ENCODE measurements at places on chromosomes 5 and 9.

GRCh38 chr9:110996436-110997220 is 41.6 kb downstream of the LPAR1 start:
- no peak for DNase-seq

DNA sequence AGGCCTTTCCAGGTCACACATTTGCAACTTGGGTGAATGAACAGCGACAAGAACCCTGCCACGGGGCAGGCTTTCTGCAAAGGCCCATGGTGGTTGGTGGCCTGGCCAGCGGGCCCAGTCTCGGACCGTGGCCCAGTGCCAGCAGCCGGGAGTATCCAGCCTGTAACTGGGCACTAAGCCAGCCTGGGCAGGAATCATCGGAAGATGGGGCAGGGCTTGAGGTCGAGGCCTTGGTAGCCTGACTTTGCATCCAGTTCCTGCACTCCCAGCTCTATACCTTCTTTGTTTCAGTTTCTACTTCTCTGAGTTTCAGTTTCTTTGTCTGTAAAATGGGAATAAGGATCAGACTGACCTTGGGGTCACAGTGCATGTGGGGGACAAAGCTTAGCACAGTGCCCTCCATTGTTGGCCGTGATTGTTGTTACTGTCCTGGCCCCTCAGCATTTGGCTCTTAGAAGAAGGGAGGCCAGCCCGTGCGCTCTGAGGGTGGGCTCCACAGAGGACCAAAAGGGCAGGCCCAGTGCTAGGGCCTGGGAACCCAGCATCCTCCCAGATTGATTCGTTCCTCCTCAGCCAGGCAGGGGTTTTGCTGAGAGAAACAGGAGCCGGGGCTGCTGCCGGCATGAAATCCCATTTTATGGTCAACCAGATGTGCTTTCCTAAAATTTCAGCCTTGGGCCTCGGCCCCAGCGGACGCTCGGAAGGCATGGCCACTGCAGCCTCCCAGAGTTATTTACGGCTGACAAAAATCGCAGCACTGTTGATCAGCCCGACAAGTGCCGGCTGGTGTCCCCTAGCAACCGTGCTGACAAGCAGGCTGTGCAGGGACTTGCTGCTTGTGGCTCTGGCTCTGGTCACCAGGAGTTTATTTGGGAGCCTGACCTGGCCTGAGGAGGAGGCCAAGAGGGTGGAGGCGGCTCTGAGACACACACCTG is 43.6 kb downstream of the JADE2 start:
- DNase-seq: no peak

GRCh38 chr9:135906291-135907005 is 898 bp downstream of the CAMSAP1 start:
- no peak for DNase-seq

DNA sequence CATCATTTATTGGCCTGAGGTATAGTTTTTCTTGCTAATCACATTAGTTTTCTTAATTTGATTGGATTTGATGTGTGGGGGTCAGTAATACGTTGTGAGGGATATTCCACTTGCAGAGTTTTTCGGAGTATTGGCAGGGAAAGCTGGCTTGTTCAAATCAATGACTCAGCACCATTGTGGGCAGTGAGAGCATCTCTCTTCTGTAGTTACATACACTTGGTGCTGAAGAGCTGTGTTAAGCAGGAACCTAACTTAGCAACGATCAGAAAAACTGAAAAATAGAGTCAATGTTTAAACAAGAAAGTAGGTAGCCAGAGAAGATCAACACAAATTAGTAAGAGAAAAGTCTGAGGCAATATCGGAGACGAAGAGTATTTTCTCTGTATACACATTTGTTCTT is 344.6 kb upstream of the EDIL3 start:
- no peak for DNase-seq

DNA sequence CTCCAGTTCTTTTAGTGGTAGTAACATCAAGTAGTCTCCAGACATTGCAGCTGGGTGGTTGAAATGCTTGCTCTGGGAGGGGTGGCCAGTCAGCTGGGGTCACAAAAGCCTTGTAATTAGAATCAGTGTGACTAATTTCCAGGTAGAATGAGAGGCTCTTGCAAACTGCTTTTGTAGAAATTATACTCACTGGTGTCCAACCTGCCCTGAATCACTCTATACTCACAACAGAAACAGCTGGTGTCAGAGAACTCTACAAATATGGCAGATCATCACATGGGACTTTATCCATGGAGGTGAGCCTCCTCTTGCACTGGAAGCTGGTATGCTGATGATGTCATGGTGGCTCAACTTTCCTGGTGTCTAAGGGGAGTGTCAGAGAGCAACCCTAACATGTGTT is 71.3 kb downstream of the SH3TC2 start:
- no peak for DNase-seq

- no peak for DNase-seq
These were observed 113.8 kb upstream of the ANKRD55 start for GRCh38 chr5:56346741-56347535.

GRCh38 chr5:83388608-83389007 is 82.9 kb upstream of the VCAN start:
- DNase-seq: no peak

DNA sequence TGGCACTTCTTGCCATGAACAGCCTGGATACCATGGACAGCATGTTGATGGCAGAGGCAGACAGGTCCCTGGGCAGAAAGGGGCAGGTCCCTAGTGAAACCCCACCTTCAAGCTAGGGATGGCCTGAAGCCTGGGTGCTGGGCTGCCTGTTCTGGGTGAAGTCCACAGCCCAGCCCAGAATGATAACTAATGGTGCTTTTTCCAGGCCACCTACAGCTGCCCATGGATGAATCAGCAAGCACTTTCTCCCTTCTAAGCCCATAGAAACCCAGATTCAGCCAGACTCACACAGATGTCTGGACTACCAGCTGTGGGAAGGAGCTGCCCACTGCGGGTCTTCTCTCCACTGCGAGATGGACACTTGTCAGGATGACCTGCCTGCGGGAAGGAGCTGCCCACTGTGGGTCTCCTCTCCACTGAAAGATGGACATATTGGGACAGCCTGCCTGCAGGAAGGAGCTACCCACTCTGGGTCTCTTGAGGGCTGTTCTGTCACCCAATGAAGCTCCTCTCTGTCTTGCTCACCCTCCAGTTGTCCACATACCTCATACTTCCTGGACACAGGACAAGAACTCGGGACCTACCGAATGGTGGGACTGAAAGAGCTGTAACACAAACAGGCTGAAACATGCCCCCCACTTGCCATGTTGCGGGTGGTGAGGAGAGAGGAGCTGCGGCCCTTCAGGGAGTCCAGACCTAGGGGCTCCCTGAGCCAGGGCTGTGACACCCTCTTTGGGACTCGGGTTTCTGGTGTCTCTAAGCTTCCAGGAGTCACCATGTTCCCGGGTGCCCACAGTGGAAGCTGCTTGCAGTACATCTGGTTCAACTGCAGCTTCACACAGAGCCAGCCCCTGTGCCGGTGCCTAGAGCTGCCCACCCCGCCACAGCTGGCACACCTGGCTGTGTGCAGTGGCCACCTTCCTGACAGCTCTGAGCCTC is 60.7 kb upstream of the SYNPO start:
- no peak for DNase-seq

GRCh38 chr5:132369007-132369473 is 470 bp upstream of the SLC22A5 start:
- DNase-seq: no peak

GRCh38 chr5:118405650-118406061 is 582.7 kb downstream of the DTWD2 start:
- DNase-seq: no peak

DNA sequence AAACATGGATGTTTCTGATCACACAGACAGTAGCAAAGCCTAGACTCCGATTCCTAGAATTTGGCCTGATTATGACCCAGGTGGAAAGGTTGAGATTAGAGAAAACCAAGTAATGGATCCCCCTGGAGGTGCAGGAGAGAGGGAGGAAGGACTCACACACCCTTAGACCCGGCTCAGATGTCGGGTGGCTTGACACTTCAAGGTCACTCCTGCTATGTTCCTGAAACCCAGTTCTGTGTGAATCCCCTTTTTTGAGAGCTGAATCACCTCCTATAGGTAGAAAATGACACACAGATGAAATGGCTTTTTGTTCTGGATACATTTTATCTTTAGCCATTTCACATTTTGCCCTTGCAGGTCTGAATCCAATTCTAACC is 192.8 kb downstream of the ARRDC3 start:
- DNase-seq: no peak
